Pulmonary artery endothelial cell (primary cell): ENCODE measurements at places on chromosomes 1 and 21. TPM values are rescaled to one million over a fixed set of nuclear protein-coding genes. Genes with fewer than 3 reads are reported as not detected.
A peak's percentile ranks its signal among the peaks of the same experiment; 100 is the strongest.

Gene TMEM52
- 0.26 and 0.42 TPM in 2 replicates for total RNA-seq

Gene CCDC185
- not detected in 2 replicates for total RNA-seq

Gene XPR1
- total RNA-seq = 35.5 and 42.6 TPM in 2 replicates

Gene RCSD1
- total RNA-seq = 0.07 and 2.4 TPM in 2 replicates

Gene CYYR1
- 2.4 and 10.4 TPM in 2 replicates for total RNA-seq

Gene LDLRAD1
- total RNA-seq = not detected in 2 replicates

Gene VWA5B1
- not detected in 2 replicates for total RNA-seq

Gene PLPPR5
- not detected in 2 replicates for total RNA-seq

Gene AGBL4
- total RNA-seq = not detected in 2 replicates

Gene CD2
- not detected in 2 replicates for total RNA-seq

Gene CELA3A
- not detected in 2 replicates for total RNA-seq

Gene OR2L8
- not detected in 2 replicates for total RNA-seq

Gene CSMD2
- under 0.01 TPM in 2 replicates for total RNA-seq

GRCh38 chr1:243848858-243849420 is 1.1 kb downstream of the AKT3 start:
- peak; percentile 20 for DNase-seq

DNA sequence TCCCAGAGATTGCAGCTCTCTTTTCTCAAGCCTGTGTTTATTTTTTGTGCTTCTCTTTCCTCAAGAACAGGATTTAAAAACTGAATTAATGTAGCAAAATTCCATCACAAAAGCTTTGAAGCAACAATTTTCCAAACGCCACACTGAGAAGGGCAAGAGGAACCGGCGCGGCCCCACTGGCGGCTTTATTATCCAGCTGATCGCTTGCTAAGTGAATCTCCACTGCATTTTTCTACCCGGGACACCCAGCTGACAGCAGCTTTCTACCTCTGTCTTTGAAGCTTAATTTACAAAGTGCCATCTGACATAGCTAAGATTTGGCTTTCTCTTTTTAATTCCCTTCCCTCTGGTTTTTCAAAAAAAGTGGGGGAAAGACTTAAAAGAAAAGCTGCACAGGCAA is 369.3 kb upstream of the C1orf174 start:
- DNase-seq = no peak

DNA sequence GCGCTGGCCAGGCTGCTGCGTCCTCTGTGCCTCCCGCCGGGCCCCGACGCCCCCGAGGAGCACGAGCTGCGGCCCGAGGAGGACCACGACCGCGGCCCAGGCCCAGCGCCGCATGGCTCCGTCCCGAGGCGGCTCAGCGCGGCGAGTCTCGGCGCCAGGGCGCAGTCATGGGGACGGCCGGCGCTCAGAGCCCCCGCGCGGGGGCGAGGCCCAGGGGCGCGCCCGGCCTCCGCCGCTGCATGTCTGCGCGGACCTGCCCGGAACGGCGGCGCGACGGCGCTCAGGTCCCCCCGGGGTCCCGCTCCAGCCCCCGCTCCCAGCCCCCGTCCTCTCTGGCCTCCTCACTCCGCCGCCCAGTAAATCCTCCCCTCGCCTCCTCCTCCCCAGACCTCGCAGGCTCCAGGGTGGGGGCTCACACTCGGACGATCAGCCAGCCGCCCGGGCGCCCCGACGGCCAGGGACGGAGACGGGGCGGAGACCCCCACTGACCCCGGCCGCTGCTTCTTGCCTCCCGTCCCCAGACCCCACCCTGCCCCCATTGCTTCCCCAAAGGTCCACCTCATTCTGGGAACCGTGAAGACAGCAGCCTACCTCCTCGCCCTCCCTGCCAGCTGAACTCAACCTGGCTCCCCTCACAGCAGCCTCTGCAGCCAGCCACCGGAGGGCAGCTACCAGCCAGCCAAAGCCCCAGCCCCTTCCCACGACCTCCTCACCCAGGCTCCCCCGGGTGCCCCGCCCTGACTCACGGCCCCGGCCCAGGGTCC is at the start of gene C1QTNF12:
Gene C1QTNF12, minus strand, starts transcription at position 146 of the 764 bp plus-strand sequence. Its CDS starts 32 bp downstream, at position 114.
- DNase-seq = no peak

DNA sequence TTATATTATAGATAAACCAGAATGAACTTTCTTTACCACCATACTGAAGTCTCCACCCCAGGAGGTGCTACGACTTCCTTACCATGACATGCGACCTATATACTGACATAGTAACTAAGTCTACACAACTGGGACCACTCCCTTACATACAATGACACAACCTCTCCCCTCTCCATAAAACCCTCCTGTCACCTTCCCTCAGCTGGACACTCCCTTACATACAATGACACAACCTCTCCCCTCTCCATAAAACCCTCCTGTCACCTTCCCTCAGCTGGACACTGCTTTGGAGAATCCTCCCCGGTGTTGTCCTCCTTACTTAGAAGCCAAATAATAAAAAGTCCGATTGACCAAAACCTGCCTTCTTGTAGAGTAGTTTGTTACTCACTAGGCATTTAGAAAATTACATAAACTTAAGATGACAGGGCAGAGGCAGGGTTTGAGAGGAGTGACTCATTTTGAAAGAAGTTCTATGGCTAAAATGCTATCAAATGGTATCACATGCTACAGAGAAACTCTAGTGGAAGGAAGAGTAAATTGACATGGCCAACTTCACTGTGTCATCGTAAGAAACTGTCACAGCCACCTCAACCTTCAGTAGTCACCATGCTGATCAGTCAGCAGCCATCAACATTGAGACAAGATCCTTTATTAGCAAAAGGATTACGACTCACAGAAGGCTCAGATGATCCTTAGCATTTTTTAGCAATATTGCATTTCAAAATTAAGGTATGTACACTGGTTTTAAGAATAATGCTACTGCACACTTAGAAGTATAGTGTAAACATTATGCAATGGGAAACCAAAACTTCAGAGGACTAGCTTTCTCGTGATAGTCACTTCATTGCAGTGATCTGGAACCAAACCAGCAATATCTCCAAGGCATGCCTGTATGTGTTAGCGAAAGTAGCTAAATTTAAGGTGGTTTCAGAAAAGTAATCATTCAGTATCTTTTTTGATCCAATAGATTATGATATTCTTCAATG is 56.4 kb downstream of the AHCTF1 start:
- no peak for DNase-seq

- no peak for DNase-seq
Measured at GRCh38 chr21:46661211-46661625, 25.7 kb downstream of the PRMT2 start.

DNA sequence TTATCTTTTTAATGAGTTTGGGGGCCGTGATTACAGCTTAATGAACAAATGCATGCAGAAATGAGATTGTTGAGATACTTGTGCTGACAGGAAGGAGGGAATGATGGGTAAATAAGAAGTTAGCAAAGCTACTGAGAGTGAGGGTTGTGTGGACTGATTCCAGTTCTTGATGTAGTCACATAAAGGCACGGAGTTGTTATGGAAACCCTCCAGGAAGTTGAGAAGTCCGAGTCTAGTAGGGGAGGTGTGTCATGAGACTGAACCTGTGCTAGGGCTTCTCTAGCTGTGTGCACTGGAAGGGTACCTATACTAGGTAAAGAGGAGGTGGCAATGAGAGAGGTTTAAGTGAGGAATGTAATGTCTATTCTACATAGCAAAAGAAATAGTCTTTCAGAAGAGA is 475.7 kb downstream of the USP25 start:
- no peak for DNase-seq

DNA sequence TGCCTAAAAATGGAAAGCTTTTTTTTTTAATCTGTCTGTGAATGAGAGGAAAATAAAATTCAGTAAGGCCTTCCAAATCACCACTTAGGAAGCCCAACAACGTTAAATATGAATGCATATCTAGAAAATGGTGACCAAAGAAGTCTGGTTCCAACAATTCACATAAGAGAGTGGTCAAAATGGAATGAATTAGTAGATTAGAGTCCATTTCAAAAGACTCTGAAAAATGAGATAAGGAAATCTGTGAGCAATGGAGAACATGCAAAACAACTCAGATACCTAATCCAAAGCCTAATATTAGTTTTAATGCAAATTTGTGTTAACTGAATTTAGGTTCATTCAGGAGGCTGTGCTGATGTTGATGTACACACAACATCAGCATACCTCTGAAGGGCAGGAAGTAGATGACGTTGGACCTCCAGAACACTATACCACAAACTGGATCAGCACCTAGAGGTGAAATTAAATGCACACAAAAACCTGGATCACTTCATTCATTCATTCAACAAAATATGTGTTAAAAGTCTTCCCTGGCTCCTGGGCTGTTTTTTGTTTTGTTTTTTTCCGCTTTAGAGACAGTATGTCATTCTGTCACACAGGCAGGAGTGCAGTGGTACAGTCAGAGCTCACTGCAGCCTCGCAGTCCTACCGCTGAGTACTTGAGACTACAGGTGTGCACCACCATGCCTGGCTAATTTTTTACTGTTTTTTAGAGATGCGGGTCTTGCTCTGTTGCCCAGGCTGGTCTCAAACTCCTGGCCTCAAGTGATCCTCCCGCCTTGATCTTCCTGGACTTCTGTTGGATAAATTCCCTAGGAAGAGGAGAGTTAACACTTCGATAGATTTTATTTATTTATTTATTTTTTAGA is 4.9 kb upstream of the BRWD1 start:
- DNase-seq = no peak

- DNase-seq = no peak
Measured at GRCh38 chr21:33198346-33199099, 31.2 kb upstream of the IFNAR2 start.

GRCh38 chr1:32997381-32997891 is 32.8 kb upstream of the RNF19B start:
- peak; percentile 68 for DNase-seq

DNA sequence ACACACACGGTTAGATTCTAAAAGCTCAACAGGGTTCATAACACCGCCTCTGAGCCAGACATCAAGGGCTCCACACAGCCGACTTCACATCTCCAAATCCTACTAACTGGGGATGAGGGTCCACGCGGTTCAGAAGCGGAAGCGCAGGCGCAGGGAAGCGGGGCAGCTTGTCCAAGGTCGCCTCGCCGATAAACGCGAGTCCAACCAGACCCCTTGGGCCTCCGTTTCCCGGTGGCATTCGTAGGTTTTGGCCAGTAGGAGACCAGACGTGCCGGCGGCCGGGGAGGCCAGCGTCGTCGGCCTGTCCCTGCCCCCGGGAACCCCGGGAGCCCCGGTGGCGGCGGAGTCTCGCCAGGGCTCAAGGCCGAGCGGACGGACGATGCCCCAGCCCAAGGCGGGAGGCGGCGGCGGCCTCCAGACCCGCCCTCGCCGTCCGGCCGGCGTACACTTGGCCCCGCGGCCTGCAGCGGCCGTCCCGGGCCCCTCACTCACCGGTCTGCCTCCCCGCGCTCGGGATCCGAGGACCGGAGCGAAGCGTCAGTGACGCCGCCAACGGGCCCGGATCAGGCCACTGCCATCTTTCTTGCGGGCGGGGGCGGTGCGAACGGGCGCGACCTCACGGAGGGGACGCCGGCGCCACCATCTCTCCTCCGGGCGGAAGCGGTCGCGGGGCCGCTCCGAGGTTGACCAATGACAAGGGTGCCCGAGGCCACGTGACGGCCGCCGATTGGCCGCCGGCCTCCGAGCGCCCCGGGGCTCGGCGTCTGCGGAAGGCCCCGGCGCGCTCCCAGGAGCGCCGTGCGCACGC is at the start of gene SDF4:
Gene SDF4, minus strand, starts transcription at position 602 of the 808 bp plus-strand sequence. CDS start 3,229 bp downstream, outside the sequence.
- peak; percentile 82 for DNase-seq

- DNase-seq = no peak
Measured at GRCh38 chr1:37420456-37420855, 53.9 kb upstream of the ZC3H12A start.

- DNase-seq = no peak
Measured at GRCh38 chr1:54971317-54971791, 9.1 kb upstream of the TMEM61 start.

DNA sequence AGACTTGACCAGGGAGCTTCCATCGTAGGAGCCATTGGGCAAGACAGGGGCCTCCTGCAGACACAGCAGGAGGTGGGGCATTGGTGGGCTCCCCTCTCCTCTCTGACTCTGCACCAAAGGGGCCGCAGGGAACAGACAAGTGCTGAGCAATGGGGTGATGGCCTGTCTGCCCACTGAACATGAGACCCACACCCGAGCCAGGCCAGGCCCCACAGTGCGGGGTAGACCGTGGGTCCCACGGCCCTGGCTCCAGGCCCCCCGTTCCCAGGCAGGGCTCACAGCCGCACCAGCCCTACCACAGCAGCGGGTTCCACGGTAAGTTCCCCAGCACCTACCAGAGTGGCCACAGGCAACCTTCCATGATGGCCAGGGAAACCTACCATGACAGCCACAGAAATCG is 45.9 kb downstream of the CHD5 start:
- no peak for DNase-seq

- no peak for DNase-seq
Measured at GRCh38 chr21:41670056-41670805, 96.6 kb downstream of the RIPK4 start.

GRCh38 chr1:187903223-187903622 is 1074.5 kb downstream of the PLA2G4A start:
- no peak for DNase-seq

DNA sequence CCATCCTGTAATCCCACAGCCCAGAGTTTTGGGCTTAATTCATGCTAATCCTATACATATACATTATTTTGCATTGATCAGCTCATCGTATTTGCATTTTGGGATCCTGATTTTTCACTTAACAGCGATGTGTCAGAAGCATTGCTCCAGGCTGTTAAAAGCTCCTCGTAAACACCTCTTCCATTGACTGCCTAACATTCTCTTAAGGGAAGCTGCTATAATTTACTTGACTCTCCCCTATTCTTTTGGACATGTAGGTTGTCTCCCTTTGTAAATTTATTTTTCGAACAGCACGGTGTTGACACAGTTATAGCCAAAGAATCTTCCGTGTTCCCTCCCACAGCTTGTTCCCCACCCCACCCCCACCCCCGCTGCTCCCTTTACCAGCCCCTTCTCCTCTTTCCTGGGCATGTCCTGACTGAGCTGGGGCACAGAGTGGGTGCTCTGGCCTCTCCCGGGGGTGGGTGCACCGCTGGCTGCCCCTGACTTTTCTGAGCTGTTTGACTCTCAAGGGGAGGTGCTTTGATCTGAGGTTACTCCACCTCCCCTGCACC is 22.8 kb downstream of the LDLRAP1 start:
- DNase-seq = no peak

- no peak for DNase-seq
Measured at GRCh38 chr1:180953291-180954004, 40.8 kb downstream of the KIAA1614 start.

DNA sequence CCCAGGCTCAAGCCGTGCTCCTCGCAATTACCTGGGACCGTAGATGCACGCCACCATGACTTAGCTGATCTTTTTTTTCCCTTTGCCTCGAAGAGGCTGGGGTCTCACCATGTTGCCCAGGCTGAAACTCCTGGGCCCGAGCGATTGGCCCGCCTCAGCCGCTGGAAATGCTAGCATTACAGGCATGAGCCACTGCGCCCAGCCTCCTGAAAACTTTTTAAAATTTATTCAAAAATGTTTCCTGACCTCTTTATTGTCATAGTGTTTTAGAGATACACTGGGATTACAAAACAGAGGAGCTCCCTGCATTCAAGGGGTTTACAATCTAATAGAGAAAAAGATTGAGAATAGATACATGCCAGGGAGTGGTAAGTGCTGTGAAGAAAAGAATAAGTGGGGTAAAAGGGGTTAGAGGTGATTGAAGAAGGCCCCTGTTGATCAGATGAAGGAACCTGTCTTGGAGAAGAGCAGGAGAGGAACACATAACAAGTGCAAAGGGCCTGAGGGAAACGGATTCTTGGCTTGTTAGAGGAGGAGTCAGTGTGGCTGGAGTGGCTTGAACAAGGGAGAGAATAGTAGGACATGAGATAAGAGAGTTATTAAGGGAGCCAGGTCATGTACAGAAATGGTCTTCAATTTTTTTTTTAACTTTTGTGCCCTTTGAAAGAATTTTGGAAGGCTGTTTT is 1.7 kb upstream of the TRIM33 start:
- DNase-seq = no peak
